ENCODE measurements at places on chromosomes 6 and 20.

DNA sequence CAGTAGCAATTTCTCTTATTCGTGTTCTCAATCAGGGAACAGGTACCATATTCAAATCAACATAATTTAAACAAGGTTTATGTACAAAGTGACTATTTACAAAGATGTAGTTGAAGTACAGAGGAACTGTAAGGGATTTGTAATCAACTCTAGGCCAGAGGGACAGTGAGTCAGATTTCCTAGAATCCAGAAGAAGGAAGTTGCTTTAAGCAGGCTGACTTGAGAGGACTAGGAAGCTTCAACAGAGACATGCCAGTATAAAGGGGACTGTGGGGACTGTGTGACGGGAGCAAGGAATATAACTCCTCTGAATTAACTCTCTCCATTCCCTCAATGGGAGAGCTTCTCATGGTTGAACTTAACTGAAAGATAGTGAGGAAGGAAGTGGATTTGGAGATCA is 427.4 kb upstream of the JAG1 start:
- DNase-seq = no peak

- DNase-seq = no peak
These were observed 158.3 kb downstream of the GMPR start for GRCh38 chr6:16396497-16397319.

DNA sequence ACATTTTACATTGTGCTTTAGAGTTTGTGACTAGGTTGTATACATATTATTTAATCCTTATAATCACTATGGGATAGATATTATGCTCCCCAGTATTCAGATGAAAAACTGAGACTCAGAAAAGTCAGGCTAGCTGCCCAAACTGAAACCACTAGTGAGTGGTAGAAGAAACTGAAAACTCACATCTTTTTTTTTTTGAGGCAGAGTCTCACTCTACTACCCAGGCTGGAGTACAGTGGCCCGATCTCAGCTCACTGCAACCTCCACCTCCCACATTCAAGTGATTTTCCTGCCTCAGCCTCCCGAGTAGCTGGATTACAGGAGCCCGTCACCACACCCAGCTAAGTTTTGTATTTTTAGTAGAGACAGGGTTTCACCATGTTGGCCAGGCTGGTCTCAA is 22.2 kb downstream of the RNF24 start:
- DNase-seq = no peak

DNA sequence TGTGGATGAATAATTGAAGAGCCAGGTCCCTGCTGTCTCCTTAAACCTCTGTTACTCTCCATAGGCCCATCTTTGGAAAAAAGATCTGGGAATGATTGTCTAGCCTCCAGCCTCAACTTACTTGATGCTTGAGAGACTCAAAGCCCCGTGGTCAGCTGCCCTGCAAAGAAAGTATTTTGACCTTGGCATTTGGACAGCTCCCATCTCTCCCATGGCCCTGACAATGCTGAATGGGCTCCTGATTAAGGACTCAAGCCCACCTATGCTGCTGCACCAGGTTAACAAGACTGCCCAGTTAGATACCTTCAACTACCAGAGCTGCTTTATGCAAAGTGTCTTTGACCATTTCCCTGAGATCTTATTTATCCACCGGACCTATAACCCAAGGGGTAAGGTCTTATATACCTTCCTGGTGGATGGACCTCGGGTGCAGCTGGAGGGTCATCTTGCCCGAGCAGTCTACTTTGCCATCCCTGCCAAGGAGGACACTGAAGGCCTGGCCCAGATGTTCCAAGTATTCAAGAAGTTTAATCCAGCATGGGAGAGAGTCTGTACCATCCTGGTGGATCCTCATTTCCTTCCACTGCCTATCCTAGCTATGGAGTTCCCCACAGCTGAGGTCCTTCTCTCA is 1.6 kb downstream of the ZSWIM1 start:
- DNase-seq = no peak

- peak; percentile 22 for DNase-seq
These were observed 233.3 kb downstream of the SYNDIG1 start for GRCh38 chr20:24702501-24703283.

GRCh38 chr6:157269261-157269794 is 54.0 kb downstream of the TMEM242 start:
- DNase-seq = peak; percentile 74

DNA sequence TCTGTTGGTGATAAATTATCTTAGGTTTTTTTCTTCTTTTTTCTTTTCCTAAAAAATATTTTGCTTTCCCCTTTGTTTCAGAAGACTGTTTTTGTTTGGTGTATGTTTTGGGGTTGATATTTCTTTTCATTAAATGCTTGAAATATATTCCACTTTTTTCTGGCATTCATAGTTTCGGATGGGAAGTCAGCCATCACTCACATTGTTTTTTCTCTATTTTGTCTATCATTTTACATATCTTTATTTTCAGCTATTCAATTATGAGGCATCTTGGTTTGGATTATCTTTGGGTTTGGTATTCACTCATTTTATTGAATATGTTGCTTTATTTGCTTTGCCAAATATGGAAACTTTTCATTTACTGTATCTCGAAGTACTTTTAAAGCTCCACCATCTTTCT is 600.5 kb upstream of the EYS start:
- no peak for DNase-seq

DNA sequence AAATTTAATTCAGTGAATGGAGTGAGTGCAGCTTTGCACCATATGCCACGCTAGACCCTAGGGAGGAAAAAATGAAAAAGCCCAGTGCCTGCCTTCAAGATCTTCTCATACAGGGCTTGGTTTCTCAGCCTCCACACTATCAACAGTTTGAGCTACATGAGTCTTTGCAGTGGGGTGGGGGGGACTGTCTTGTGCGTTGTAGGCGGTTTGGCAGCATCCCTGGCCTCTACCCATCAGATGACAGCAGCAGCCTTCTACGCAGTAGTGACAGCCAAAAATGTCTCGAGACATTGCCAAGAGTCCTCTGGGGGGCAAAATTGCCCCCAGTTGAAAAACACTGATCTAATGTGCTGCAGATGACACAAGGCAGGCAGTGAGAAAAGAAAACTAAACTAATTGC is 6.2 kb downstream of the CDH22 start:
- DNase-seq = no peak

- DNase-seq = no peak
These were observed 336.8 kb downstream of the RFPL4B start for GRCh38 chr6:112683926-112684325.

GRCh38 chr20:10180651-10181235 is 37.9 kb upstream of the SNAP25 start:
- DNase-seq = no peak

GRCh38 chr6:137856138-137856898 is 10.7 kb upstream of the TNFAIP3 start:
- no peak for DNase-seq

- no peak for DNase-seq
These were observed 12.9 kb downstream of the SOD2 start for GRCh38 chr6:159680104-159680503.

- DNase-seq = no peak
These were observed 325.9 kb downstream of the TAF4 start for GRCh38 chr20:61739832-61740118.

- DNase-seq = peak; percentile 73
These were observed 72.7 kb downstream of the TRAM2 start for GRCh38 chr6:52503851-52504781.

DNA sequence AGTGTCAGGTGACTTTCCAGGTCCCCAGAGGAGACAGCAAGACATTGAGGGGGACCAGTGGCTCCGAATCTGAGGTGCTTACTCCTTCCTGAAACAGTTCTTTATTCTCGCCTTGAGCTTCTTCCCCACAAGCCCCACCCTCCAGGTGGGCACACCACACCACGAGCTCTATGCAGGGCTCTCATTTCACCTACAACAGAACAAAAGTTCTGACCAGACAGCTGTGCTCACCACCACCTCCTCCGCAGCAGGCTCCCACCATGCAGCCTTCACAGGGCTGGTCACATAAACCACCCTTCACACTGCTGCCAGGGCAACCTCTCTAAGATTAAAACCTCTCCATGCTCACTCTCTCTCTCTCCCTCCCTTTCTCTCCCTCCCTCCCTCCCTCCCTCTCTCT is 384.5 kb upstream of the ARID1B start:
- DNase-seq = no peak

GRCh38 chr6:2782825-2783187 is 17.6 kb downstream of the WRNIP1 start:
- DNase-seq = no peak

- DNase-seq = no peak
These were observed 65.5 kb downstream of the LAMA4 start for GRCh38 chr6:112188906-112189305.

DNA sequence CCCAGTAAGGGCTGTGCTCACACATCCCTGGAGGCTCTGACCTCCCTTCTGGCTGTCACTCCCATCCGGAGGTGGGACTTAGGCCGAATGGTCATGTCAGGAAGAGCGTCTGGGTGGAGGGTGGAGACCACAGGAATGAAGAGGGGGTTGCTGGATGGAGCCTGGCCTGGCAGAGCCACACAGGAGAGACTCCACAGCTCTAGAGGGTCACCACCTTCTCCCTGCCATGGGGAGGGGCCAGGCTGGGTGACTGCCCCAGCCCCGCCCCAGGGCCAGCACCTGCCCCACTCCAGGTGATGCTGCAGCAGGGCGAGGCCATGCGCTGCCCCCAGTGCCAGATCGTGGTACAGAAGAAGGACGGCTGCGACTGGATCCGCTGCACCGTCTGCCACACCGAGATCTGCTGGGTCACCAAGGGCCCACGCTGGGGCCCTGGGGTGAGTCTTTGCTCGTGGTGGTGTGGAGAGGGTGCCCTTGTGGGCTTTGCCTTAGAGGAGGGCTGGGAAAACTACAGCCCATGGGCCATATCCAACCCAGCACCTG is 20.6 kb downstream of the RBCK1 start:
- DNase-seq = no peak

GRCh38 chr20:3595541-3595940 is 67.7 kb downstream of the GFRA4 start:
- no peak for DNase-seq

GRCh38 chr6:151733680-151734320 is 73.7 kb upstream of the ESR1 start:
- DNase-seq = no peak

DNA sequence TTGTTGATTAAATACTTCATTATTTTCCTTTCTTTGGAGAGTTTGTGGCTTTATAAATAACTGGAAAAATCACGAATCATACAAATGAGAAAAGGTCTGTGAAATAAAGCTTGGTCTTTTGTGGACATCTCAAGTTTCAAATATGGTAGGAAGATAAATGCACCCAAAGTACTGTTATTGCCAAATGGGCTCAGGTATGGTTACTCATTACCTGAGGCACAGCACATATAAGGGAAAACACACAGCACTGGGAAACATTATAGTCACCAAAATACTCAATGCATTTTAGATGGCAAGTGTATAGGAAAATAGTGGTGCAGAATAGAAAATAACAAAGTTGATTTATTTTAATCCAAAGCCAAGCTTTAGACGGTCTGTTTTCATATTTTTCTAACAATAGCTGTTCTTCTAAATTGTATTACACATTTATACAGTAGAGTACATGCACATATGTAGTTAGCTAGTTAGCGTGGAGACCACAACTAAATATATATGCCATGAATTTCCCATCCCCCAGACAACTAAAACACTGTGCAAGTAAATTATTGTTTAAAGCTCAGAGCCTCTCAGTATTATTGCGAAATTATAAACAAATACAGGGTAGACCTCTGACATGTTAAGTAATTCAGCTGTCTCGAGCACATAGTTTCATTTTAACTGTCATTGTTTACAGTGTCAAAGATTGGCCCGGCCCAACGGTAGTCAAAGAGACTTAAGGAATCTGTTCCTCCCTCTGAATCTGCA is 336.0 kb downstream of the SYNE1 start:
- DNase-seq = no peak

DNA sequence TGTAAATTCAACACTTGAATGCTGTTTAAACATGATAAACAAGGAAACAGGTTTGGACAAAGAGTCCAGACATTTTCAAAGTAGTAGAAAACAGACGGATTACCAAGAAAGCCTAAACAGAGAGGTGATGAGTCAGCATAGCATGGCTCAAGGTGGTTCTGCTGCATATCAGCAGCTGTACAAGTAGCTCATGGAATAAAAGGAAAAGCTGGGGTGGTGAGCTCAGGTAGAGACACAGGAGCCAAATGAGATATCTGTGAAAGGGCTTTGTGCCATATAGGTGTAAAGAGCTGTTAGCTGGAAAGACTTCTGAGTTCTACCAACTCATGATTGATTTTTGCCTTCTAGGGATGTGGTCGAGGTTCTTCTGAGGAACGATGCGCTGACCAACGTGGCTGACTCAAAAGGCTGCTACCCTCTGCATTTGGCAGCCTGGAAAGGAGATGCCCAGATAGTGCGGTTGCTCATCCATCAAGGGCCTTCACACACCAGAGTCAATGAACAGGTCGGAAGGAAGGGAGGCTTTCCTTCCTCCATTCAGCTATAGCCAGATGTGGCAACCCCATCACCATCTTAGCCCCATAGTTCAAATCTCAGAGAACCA is 80.7 kb downstream of the ANKS1A start:
- DNase-seq = no peak

- no peak for DNase-seq
These were observed 72.0 kb downstream of the BLOC1S5 start for GRCh38 chr6:7992002-7992815.

DNA sequence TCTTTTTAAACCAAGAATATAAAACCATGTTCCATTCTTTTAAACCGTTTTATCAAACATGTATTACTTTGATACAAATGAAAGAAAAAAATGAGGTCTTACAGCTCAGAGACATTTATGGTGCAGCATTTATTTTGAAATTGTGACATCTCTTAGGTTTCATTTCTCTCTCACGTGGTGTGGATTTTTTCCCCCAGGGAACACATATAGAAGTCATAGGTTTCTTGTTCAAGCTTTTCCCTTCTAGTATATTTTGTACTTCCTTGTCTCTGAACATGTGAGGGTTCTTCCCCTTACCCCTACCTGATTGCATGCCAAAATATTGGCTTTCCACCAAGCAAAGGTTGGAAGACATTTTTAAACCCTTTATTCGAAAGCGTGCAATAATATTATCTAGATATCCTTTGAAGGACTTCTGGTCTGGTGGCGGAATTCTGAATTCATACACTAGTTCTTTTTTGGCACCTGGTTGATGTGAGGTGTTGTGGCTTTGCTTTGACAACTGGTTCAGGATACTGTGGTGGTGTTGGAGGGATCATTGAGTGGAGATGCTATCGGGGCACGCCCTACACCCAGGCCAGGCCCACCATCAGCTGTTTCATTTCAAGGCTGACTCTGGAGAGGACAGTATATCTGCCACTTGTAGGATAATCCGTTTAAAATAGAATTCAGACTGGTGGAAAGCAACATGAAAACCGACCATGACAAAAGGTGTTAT is 5.6 kb upstream of the FAM50B start:
- no peak for DNase-seq

DNA sequence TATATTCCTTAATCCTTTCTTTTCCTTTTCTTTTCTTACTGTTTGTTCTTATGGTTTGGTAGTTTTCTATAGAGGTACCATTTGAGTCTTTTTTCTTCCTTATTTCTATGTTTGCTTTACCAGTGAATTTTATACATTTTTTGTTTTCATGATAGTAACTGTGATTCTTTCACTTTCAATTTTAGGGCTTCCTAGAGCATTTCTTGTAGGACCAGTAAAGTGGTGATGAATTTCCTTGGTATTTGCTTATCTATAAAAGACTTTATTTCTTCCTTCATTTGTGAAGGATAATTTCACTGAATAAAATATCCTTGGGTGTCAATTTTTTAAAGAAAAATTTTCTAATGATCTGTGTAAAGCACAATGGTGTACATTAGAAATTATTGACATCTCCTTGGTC is 637.4 kb downstream of the CD109 start:
- DNase-seq = no peak

- no peak for DNase-seq
These were observed 162.4 kb downstream of the DST start for GRCh38 chr6:56480246-56480645.

Measured in sciatic nerve (tissue), 2 donors.